Stimulated activated CD4-positive, alpha-beta T cell treated with anti-CD3 and anti-CD28 coated beads, Interleukin-4, amount 100 ng/mL, for 24 hours (primary cell): ENCODE measurements at places on chromosomes 3 and 15.

DNA sequence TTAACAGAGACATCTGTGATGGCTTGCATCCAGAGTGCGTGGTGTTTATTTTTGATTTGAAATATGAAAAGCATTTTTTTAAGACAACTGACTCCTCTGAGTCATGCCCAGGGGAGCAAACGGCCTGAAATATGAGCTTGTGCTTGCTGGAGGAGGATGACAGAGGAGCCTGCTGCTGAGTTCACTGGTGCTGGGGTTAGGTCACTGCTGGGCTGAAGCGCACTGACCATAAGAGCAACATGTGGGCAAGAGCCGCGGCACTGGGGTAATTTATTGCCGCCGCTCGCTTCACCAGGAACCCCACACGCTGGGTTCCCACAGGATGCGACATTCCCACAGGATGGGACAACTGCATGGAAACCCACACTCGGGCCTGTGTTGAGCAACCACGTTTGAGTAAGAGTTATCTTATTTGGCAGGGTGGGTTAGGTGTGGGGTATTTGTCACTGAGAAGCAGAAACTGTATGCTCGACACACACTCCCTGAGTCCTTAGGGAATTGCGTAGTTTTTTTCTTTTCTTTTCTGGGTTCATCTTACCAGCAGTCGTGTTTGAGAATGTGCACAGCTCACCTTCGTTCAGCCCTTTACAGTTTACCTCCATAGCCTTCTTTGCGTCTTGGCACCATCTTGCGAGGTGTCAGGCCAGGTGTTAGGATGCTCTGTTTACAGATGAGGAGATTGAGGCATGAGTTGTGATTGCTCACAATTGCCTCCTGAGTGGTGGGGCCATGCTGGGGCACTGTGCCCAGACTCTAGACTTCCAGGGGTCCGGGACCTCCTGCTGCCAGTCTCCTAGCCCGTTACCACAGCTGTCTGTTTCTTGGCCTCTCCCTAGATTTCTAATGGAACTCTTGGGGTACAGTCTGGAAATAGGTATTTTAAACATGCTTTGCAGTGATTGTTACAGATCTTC is 60.4 kb downstream of the SMAD3 start:
- no peak for DNase-seq

GRCh38 chr15:62190274-62190673 is 25.2 kb upstream of the C2CD4B start:
- DNase-seq: no peak

- no peak for DNase-seq
These were observed 85.9 kb upstream of the CSPG5 start for GRCh38 chr3:47664519-47664918.

- DNase-seq: no peak
These were observed 29.8 kb upstream of the MB21D2 start for GRCh38 chr3:192947421-192947820.

DNA sequence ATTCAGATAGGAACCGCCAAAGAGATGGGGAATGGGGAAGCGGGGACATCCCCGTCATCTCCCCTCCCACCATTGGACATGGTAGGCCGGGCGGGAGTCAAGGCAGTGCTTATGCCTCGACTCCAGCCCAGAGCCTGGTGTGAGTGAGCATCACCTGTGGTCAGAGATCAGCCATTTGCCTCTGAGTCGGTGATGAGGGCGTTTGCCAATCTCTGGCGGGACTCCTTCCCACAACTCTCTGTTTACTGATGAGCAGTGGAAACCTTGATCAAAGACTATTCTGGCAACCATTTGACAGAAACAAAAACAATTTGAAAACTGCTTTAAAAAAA is 63.9 kb upstream of the HES1 start:
- no peak for DNase-seq

DNA sequence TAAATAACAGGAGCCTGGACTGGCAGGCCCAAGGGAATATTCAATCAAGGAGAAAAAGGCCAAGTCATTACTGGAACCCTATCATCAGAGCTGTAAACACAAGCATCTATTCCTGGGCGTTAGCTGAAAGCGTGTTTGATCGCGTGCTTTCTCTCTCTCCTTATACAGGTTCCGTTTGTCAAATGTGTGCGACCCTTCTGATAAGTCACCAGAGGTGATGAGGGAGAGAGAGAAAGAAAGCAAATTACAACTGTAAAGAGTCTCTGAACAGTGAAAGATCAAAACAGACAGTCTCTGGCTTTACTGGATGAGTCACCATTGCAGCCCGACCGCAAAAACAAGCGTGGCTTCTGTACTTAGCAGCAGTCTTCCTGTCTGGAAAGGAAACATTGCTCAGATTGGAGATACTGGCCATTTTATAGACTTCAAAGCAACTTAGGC is 39.5 kb upstream of the TPRG1 start:
- DNase-seq: peak; percentile 78

DNA sequence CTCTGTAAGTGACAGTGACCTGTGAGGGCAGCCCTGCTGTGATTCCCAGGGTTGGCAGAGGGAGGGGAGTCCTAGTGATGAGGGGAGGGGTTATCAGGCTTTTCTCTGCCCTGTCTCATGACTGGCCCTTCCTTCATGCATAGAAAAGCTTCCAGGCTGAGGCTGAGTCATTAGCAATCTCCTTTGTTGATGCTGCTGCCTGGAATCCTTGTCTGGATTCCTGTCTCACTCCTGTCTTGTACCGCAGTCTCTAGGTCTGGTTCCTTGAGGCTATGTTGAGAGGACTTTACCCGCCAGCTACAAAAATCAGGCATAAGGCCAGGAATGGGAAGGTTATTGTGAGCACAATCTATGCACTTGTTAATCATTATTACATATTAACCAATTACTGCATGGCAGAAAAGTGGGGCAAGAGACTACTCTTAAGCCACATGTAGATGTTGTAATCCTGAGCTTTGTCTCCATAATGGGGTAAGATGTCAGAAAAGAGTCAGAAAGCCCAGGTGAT is 7.2 kb downstream of the KLHL6 start:
- DNase-seq: no peak

GRCh38 chr3:55409806-55410205 is 77.3 kb downstream of the WNT5A start:
- no peak for DNase-seq

- DNase-seq: peak; percentile 65
These were observed 5.8 kb downstream of the HYAL2 start for GRCh38 chr3:50316657-50317242.

DNA sequence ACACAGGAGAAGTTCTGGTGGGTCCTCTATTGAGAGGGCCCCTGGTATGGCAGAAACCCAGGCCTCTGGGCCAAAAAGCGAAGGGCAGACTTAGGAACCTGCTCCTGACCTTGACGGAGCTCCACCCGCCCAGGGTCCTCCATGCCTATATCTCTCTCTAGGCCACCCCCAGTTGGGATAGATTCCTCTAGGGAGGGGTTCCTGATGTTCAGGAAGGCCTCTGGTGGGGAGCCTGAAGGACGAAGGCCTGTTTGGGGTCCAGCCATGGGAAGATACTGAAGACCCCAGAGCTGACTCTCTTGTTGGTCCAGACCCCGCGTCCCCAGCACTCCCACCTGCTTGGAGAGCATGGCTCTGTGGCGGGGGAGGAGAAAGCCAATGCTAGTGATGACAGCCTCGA is 104.2 kb downstream of the CORO2B start:
- no peak for DNase-seq

DNA sequence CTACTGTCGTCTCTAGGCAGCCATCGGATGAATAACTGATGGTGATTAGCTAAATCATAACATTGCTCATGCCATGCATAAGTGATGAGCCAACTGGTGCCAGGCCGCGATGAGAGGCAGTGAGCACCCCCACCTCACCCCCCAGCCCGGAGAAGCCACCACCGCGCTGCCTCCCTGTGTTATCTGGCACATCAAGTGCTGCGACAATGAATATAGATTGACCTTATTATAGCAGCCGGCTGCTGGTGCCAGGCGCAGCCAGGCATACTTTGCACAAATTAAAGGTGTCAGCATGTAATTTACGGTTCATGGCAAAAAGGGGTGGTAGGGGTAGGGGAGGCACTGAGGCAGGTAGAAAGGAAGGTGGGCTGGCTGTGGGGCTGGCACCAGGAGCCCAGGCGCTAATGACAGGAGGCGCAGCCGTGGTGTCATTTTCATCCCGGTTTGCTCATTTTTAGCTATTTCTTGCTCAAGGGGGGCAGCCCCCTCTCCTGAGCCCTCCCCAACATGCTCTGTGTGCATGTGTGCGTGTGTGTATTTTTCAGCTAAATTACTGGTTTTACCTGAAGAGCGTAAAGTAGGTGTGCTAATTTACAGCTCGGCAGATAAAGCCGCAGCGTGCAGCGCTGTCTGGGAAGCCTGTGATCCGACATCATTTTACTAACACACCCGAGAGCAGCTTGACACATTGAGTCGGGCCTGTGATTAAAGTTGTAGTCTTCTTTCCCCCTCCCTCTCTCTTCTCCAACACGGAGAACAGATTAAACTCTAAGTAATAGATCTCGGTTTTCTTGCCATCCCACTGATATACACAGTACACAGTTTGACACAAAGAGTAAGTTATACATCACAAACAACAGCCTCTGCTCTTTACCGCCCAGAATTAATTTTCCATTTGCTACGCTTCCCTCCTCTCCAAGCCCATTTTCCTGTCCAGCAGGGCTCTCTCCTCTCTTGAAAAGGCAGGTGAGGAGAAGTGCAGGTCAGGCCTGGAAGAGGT is 212.3 kb downstream of the RPLP1 start:
- DNase-seq: no peak
